Stimulated activated CD4-positive, alpha-beta T cell treated with anti-CD3 and anti-CD28 coated beads, Interleukin-15, amount 100 ng/mL, for 24 hours (primary cell): ENCODE measurements at places on chromosomes 7 and 10.

GRCh38 chr10:785089-785860 is 95.8 kb upstream of the DIP2C start:
- no peak for DNase-seq

DNA sequence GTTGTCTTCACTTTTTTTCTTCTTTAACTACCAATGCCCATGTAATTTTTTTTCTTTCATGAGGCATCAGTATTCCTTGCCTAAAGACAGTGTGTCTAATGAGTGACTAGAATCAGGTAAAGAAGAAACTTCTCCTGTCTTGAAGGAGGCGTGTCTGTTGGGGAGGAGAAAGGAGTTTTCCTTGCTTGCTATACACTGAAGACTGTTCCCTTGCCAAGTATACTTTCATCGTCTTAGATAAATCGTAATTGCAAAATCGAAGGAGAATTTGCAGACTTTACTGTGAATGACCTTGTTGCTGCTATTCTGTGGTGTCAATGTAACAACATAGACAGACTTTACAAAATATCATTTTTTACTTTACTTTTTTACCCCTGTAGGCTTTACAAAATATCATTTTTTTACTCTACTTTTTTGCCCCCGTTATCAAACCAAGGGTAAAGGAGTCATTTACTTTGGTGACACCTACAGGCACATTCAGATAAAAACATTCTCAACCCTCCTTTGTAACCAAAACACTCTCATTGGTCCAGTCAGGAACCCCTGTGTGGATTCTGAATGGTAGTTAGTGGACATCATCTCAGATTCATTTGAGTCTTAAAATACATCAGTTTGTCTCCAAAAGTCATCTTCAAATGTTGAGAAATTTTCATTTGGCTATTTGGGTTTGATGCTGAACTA is 232.4 kb downstream of the AHR start:
- DNase-seq, result no peak

- DNase-seq, result no peak
Observed at GRCh38 chr10:129660569-129660968, 193.5 kb downstream of the MGMT start.

- DNase-seq, result no peak
Observed at GRCh38 chr7:128014811-128015210, 16.4 kb downstream of the LRRC4 start.

DNA sequence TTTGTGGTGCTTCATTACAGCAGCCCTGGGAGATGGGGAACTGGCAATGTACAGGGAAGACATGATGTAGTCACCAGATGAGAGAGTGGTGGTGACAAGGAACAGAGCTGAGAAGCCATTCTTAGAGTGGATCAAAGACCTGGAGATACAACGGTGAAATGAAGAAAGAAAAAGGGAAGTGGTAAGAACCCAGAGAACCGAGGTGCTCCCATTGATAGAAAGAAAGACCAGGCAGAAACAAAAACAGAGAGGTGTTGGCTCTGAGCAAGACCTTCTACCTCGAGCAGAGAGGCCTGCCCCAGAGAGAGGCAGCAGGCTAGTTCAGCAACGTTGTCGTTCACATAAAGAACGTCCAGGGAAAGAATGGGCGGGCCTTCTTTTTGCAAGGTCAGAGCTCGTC is 186.7 kb downstream of the ADAM12 start:
- DNase-seq, result no peak

- no peak for DNase-seq
Observed at GRCh38 chr7:43769791-43770465, 11.4 kb downstream of the BLVRA start.

DNA sequence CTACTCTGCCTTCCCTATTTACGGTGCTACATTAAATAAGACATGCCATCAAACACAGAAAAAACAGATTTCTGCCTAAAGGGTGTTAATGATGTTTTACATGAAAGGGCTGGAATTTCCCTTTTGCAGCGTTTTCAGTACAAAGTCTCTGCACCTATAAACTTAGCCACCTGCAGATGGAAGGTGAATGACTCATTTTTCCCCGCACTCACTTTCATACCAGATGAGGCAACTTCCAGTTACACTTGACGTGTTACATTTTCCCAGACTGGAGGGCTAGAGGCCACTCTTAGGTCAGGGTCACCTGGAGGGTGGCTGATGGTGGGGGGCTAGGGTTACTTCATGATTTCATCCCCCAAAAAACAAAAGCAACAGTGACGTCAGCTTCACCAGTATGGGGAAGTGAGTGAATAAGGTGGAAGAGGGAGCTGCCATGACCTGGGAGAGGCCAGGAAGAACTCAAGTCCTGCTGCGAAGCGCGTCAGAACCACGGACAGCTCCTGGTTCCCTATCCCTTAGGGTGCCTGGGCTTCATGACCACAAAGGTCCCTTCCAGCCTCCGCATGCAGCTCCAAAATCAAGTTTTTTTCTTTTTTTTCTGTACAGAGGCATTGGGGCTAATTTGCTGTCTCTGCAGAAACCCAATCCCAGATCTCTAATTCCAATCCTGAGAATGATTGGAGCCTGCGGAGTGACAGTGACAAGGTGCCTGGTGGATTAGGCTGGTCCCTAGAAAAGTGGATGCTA is 94.0 kb downstream of the ADARB2 start:
- peak; percentile 37 for DNase-seq

DNA sequence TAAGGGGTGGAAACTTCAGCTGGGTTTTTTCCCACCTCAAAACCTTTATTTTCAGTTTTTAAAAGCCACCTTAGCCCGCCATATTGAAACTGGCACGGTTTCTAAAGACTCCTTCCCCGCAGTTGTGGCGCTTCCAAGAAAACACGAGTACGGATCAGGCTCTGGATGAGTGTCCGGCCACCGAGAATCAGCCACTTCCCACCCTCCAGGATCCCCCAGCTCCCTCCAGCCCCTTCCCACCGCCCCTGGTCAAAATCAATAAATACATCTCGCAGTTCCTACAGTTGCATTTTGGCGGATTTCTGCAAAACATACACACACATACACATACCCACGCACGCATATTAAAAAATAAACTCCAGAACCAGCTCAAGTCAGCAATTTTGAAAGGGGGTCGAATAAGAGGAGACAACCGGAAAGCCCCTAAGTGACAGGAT is 1.1 kb downstream of the SFMBT2 start:
- peak; percentile 55 for DNase-seq

DNA sequence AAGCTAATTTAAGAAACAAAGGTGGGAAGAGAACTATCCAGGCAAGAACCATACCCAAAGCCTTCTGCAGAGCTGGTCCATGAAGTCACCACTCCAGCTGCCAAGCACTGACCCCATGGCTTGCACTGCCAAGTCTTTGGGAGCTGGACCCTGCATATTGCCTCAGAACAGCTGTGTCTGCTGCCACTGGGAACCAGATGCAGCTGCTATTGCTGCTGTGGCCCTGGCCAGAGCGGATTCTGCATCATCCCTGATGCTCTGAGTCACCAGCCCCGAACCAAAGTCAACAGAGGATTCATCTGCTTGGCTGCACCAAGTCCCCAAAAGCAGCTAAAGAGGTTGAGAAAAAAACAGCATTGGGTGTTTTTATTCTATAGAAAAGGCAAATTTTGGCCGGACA is 39.2 kb upstream of the GSAP start:
- no peak for DNase-seq

DNA sequence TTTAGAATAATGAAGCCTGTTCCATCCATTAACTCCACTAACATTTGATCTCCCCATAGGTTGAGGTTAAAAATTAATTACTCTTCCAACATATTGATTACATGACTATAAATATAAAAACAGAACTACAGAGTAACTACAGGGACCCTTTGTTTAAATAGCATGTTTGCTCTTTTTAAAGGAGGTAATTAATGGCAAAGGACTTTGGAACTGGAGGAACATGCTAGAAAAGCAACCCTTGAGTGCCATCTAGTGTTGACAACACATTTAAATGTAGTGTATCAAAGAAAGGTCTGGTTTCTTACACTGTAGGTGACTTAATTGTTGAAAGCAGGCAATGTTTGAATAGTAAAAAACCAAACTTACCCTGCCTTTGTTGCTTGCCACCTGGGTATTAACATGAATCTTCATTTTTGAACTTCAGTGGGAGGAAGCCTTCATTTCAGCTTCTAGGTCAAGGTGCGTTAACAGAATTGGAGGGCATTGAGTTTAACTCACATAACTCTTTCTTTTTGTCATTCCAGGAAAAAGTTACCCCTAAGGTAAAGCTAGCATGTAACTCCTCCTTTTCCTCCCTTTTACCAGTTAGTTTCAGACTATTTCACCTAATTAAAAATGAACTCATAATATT is 52.6 kb upstream of the CAPZA2 start:
- no peak for DNase-seq

DNA sequence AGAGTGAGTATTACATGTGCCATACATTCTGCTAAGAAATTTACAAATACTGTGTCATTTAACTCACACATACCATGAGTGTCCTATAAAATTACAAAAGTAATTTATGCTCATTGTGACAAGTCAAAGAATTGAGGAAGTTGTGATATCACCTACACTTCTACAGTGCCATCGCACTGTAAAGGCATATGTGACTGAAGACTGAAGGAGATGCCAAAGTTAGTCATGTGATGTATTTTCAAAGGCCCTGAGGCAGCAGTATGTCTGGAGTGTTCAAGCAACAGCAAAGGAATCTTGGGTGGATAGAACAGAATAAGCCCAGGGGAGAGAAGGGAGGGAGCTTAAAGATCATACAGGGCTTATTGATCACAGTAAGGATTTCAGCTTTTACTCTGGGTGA is 176.8 kb downstream of the WNT2 start:
- DNase-seq, result no peak

DNA sequence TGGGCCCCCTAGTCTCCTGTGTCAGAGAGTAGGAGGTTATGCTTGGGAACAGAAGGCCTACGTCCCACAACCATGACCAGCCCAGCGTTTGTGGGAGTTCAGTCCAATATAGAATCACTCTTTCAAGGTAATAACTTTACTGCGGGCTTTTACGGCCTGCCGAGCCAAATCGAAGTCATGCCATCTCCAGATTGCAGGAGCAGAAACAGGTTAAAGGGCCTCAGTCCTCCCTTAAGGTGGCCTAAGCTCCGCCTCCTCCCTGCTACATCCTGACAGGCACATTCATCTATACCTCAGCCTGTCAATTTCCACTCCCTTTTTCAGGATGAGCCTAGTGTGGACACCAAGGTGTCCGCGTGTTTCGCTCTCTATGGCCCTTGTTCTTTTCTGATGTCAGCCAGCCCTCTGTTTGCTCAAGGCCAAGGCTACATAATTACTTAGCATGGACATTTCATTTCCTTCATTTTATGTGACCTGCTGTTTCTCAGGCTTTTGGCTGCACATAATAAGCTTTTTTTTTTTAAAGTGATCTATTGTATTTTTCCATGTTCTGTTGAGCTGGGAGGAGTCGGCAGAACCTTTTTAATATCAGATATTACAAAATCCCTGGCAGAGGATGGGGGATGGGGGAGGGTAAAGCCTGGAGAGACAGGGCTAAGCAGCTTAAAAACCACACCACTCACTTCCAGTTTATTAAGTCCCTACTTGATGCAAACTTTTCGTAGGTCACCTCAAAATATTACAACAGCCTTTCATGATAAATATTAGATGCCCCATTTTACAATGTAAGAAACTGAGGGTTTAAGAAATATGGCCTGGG is 84.6 kb downstream of the CACNB2 start:
- DNase-seq, result no peak

DNA sequence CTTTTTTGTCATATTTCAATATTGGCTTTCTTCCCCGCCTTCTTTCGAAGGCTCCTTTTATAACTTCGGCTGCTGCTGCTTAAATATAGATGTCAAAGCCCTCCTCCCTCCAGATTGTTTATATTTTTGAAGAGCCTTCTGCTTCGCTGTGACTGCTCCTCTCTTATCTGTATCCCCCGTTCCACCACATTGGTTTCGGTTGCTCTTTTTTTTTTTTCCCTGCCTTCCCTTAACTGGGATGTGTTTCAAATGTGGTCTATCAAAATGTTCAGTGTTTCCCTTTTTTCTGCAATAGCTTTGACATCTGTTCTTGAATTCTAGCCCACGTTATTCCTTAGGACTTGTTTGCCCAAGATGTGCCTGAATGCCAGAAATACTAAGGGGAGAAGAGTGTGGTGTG is 96.4 kb downstream of the CUX1 start:
- DNase-seq, result no peak

GRCh38 chr10:17232276-17232960 is 4.4 kb downstream of the VIM start:
- no peak for DNase-seq

DNA sequence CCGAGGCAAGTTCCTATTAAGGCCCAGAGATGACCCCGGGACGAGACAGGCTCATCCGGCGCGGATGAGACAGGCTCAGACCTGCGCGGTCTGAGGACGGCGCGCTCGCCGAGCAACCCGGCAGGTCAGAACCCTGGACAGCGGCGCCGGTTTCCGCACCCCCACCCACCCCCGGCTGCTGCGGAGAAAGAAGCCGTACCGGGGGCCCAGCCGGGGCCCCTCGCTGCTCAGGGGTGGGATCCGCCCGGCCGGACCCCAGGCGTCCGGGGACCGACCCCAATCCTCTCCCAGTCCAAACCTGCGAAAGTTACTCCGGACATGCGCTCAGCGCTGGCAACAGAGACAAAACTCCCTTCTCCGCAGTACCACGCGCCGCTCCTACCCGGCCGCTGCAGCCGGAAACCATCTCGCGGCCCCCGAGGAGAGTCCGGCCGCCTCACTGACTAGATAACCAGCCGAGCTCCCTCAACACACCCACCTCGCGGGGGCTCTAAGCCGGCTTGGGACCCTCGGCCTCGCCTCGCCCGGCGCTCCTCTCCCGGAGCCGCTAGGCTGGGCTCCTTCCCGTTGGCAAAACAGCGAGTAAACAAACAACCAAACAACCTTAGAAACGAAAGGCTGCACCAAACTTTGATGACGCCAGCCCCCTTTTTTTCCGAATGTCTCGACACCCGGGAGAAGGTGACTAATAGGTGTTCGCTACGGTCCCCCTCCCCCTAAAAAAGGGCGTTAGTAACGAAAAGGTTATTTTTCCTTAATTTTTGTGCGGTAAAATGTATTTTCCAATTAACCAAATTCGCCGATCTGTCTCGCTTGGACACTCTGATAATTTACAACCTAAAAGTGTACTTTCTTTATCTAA is 2.3 kb upstream of the DRGX start:
- DNase-seq, result peak; percentile 66

- no peak for DNase-seq
Observed at GRCh38 chr10:25744574-25744973, 189.5 kb upstream of the MYO3A start.

GRCh38 chr7:94088560-94088959 is 84.4 kb upstream of the BET1 start:
- no peak for DNase-seq

DNA sequence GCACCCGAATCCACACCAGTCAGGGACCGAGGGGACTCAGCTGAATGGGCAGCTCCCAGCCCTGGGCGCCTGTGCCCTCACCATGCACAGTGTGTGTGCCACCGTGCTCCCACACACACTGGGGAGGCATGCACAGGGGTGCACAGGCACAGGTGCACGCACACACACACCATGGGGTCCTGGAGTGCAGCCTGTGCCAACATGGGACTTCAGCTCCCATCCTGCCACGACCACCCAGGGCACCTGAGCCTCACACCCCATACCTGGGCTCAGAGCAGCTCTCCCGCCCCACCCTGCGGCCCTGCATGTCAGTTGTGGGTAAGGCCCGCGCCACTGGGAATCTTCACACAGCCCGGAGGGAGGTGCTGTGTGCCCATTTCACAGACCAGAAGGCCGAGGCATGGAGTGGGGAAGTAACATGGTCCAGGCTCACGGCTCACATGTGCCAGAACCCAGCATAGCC is 8.0 kb downstream of the ELFN1 start:
- DNase-seq, result no peak
